ENCODE measurements at places on chromosomes 2 and 18.
A peak's percentile ranks its signal among the peaks of the same experiment; 100 is the strongest.

GRCh38 chr2:142822190-142822589 is 55.3 kb upstream of the KYNU start:
- DNase-seq: no peak

GRCh38 chr18:13558790-13559189 is 167.6 kb downstream of the FAM210A start:
- DNase-seq: no peak

DNA sequence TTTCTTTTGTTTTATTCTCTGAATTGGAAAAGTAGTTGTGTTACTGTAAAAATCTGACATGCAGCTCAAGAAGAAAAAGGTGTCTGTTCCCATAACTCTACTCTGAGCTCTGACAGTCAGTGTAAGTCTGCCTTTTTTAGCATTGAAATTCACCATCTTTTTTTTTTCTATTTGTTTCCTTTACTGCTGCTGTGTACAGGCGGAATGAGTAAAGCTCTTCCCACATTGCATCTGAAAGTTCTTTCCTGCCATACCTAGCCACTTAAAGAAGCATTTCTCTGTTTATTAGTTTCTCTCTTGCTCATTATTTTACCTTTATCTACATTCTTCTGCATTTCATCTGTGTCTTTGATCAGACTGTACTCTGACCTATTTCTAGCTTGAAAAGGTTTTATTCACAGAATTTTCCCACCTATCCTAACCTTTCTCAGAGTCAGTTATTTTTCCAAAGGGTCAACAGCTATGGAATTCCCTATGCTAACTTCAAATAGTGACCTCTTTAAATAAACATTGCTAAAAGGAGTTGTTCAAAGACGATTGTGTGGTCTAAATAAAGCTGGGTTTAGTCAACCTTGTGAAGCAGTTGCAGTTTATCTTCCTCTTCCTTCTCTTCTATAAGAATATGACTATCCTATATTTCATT is 1303.1 kb upstream of the ZEB2 start:
- no peak for DNase-seq

GRCh38 chr2:95350368-95350767 is 52.1 kb upstream of the FAHD2A start:
- DNase-seq: no peak

DNA sequence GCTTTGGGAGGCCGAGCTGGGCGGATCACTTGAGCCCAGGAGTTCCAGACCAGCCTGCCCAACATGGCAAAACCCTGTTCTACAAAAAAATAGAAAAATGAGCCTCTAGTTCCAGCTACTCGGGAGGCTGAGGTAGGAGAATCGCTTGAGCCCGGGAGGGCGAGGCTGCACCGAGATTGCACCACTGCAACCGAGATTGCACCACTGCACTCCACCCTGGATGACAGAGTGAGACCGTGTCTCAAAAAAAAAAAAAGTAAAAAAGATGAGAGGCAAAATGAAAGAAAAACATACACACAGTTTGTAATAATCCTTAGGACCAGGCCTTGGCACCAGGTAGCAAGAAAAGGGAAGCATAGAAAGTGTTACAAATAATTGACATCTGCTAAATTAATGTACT is 22.0 kb downstream of the RBM43 start:
- no peak for DNase-seq

- DNase-seq: no peak
Measured at GRCh38 chr2:66872986-66873754, 438.2 kb downstream of the MEIS1 start.

DNA sequence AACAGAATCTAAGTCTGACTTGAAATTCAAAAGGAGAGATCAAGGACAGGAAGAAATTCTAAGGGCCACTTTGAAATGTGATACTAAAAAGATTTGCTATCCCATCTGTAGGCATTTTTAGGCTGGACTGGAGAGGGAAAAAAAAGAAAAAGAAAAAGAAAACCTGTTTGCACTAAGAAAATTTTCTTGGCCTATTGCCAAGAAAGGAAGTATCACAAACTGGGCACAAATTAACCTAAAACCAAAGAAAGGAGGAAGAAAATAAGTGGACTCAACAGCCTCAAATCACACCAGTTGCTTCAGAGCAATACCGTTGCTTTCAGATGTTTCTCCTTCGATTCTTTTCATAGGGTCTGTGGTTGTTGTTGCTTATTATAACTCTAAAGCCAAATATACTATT is 287.9 kb upstream of the VRK2 start:
- no peak for DNase-seq

DNA sequence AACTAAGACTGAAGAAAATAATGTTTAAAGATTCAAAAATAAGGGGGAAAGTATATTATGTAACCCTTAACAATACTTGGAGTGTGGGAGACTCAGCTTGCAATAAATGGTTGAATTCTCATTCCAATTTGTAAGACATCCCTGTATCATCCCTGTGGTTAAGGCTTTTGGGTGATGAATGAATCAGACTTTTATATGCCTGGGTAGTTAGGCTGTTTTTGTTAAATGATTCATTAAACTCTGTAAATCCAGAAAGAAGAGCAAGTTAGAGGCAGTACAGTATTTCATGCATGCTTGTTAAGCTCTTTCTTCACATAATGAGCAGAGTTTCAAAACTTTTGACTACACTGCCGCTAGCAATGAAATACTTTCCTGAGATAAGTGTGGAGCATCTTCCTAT is 948.8 kb downstream of the SOCS6 start:
- no peak for DNase-seq

DNA sequence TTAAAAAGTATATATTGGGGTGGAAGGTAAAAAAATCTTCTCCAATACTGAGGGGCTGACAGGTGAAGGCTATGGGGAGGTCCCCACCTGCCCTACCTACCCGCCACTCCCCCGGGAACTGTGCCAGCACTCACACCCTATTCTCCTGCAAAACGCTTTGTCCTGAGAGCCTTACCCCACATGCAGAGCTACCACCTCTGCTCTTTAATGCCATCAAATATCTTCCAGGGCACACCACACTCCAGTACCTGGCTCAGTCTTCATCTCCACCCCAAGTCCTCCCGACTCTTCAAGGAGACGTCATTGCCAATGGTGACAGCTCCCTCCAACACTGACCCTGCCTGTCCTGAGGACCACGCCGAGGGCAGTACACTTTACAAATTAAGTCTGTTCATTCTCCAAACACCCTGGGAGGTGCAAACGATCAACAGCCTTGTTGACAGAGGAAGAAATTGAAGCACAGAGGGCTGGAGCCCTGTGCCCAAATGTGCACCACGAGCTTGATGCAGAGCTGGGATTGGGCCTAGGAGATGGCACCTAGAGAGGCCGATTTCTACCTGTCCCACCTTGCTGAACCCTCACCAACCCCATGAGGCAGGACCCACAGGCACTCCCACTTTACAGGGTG is 6.0 kb upstream of the GPR55 start:
- DNase-seq: no peak

GRCh38 chr2:133607679-133608078 is 39.4 kb upstream of the NCKAP5 start:
- no peak for DNase-seq

GRCh38 chr2:54628418-54628817 is 95.0 kb upstream of the EML6 start:
- DNase-seq: no peak

- DNase-seq: no peak
Measured at GRCh38 chr18:44870631-44871502, 190.2 kb downstream of the SETBP1 start.

DNA sequence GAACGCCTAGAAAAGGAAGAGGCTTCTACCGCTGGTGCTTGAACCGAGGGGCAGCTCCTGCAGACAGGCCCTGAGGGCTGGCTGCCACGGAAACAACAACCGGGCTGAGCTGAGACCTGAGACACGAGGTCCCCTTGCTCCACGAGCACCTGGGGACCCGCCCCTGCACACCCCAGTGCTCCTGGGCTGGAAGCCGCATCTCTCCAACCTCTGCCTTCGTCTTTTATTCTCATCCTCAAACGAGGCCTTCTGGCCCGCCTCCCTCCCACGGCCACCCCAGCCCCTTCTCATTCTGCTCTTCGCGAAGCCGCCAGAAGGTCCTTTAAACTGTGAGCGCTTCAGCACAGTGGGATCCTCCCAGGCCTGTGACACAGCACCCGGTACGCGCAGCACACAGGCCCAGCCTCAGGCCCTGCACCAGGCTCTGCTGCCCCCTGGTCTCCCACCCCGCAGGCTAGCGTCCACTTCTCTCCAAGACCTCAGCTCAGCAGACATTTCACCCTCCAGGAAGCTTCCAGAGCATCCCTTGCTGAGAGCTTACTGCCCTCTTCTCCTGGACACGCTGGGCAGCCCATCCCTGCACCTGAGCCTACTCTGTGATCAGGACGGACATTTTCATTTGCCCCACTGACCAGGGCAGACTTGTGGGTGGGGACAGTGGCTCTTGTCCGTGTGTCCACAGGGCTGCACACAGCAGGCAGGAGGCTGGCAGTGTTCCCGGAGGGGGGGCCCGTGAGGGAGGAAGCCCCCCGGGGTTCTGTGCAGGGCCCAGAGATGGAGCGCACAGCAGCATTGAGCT is 149.7 kb downstream of the PXDN start:
- no peak for DNase-seq

- DNase-seq: no peak
Measured at GRCh38 chr2:207847807-207848544, 78.3 kb upstream of the FZD5 start.

- no peak for DNase-seq
Measured at GRCh38 chr18:47457614-47458013, 206.2 kb upstream of the SKOR2 start.

DNA sequence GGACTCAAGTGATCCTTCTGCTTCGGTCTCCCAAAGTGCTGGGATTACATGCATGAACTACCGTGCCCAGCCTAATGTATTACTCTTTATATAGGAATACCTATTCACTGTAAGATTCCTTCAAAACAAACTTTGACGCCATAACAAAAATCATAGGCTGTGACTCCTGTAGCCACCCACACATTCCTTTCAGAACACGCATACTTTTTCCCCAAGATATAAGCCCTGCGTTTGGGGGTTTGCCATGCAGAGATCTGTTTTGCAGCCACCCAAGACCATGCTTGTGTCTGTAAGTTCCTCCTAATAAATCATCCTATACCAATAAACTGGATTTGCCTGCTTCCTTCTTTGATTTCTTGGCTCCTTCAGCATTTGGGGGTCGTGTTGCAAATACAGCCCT is 46.0 kb upstream of the STON1 start:
- DNase-seq: no peak

DNA sequence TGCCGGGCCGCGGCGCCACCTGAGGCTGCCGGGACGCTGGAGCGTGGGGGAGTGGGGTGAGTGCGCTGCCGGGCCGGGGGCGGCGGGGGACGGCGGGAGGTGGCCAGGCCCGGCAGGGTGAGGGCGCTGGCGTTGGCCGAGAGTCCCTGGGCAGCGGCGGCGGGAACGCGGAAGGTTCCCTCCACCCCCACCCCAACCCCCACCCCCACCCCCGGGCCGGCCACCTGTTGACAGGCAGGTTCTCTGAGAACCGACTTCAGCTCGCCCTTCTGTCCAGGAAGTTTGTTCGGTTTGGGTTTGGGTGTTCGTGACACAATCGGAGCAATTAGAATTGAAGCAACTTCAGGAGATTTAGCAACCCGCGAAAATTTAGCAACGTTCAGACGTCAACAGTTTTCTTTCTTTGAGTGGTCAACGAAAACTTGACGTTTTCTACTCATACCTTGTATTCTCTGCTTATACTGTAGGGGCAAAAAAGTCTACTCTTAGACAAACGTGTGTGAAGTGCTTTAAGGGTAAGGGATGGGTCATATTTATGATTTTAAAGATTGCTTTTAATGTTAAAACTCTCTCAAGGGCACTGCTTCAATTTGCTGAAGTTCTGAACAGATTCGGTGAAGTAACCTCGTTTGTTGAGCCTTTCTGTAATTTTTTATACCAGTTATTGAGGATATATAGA is 9.3 kb downstream of the OTX1 start:
- no peak for DNase-seq

- no peak for DNase-seq
Measured at GRCh38 chr2:101805152-101806088, 107.9 kb downstream of the MAP4K4 start.

GRCh38 chr2:120400551-120400950 is 54.6 kb downstream of the INHBB start:
- no peak for DNase-seq

GRCh38 chr2:231557571-231558217 is 27.4 kb upstream of the NMUR1 start:
- DNase-seq: peak; percentile 82

GRCh38 chr2:201263779-201264178 is 3.4 kb downstream of the CASP8 start:
- no peak for DNase-seq

DNA sequence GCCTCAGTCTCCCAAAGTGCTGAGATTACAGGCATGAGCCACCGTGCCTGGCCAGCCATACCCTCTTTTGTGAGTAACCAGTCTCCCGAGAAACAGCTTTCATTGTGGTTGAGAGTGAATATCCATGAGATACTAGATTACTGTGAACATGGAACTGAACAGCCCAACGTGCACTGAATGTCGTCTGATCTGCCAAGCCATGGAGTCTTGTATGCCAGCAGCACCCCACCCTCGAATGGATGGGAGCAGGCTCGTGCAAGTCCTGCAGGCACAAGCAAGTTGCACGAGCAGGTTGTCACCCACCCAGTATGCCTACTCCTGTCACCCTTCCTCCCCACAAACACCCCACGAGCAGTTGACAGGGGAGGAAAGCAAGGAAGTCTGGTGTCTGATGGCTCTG is 36.5 kb upstream of the TFCP2L1 start:
- DNase-seq: no peak

Measured in D721Med (cell line).